Osteocyte (in vitro differentiated cells): ENCODE measurements at places on chromosomes 6 and 20.

DNA sequence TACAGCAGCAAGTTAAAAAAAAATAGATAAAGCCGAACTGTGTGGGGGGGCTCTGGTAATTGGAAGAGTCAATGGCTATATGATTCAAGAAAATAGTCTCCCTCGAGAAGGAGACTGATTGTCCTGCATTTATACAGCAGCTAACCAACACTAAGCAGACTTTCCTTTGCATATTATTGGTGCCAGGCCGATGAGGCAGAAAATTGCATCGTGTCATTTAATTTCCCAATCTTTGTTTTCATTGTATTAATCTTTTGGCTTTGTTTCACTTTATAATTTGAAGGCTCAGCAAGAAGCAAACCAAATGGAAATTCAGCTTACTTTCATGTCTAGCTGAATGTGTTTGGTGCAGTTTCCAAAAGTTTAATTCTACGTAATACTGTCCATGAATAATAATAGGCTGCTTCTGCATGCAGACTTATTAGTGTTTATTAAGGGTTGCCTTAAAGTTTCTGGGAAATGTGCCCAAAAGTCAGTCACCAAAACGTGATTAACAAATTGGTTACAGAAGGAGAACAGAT lies 258.5 kb downstream of the HACE1 start:
- no peak for DNase-seq

- no peak for DNase-seq
Observed at GRCh38 chr6:42877695-42878094, 1.7 kb upstream of the RPL7L1 start.

DNA sequence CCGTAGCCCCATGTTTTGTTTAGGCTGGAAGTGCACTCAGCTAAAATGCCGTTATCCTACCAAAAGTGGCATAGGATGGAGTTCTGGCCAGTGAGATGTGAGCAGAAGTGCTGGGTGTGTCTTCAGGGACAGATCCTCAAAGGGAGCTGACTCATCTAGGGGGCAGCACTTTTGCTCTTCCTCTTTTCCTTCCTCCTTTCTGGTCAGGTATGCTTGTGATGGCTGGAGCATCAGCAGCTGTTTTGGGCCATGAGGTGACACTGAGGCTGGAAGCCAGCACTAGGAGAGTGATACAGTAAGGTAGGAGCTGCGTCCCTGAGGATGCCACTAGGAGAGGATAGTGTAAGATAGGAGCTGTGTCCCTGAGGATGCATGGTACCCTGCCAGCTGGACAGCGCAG lies 4.6 kb upstream of the OSBPL2 start:
- DNase-seq = no peak

- no peak for DNase-seq
Observed at GRCh38 chr20:22711971-22712755, 127.8 kb upstream of the FOXA2 start.

DNA sequence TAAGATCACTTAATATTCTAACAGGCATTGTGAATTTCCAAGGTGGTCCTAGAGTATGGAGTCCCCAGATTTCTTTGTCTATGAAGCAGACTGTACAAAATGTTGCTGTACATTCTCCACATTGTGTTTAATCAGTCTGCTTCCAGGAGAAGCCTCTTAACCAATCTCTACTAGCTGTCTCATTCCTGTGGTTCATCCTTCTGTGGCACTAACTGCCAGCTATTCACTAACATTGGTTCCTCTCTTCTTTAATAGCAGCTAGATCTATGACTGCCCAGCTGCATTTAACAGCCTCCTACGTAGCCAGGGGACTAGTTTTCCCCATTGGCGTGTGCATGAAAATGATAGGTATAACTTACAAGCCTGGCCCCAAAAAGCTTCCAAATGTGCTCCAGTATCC lies 395.4 kb downstream of the SAMD5 start:
- no peak for DNase-seq

- DNase-seq = no peak
Observed at GRCh38 chr6:70599187-70599586, 32.5 kb downstream of the SDHAF4 start.

DNA sequence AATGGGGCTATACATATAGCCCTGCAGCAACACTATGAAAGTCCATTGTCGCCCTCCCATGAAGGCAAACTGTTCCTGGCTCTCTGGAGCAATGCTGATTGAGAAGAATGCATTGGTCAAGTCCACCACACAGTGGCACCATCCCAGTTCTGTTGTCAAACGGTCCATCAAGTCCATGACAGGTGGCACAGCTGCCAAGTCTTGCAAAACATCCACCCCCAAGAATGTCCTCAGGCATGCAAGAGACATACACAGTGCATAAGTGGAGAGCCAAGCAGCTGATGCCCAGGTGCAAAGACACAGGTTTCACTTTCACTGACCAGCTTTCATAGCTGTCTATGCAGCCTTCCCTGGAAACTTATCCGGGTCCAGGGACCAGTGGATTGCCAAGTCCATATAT lies 17.5 kb downstream of the ZNF391 start:
- no peak for DNase-seq

GRCh38 chr20:22836211-22836610 lies 198.9 kb upstream of the SSTR4 start:
- no peak for DNase-seq

- DNase-seq = no peak
Observed at GRCh38 chr6:37503309-37503965, 3.7 kb upstream of the CCDC167 start.

- DNase-seq = no peak
Observed at GRCh38 chr20:47181056-47181862, 175.2 kb downstream of the ZMYND8 start.

DNA sequence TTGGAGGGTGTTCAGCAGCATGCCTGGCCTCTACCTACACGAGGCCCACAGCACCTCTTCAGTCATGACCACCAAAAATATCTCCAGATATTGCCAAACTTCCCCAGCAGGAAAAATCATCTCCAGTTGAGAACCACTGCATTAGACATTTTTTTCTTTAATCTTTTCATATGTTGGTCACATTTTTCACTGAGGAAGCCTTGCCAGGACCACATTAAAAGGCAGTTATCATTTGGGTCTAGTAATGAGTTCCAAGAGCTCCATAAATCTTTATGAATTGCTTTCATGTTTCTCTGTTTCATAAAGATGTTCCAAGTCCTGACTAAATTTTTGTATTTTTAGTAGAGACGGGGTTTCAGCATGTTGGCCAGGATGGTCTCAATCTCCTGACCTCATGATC lies 28.8 kb downstream of the MTRES1 start:
- no peak for DNase-seq

DNA sequence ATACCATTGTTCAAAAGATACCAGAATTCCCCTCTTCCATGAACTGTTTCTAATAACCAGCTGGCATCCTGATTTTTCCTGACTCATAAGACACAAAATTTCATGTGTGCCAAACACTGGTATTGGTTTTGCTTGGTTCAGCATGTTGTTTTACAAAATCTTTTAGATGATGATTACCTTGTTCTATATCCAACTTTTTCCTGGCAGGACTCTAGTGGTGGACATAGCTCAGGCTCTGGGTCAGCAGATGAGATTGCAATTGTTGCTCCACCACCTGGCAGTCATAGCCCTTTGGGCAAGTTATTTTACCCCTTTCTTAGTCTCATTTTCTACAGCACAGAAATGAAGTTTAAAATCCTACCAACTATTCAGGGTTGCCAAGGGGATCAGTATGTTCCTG lies 6.2 kb downstream of the TRIM38 start:
- no peak for DNase-seq

DNA sequence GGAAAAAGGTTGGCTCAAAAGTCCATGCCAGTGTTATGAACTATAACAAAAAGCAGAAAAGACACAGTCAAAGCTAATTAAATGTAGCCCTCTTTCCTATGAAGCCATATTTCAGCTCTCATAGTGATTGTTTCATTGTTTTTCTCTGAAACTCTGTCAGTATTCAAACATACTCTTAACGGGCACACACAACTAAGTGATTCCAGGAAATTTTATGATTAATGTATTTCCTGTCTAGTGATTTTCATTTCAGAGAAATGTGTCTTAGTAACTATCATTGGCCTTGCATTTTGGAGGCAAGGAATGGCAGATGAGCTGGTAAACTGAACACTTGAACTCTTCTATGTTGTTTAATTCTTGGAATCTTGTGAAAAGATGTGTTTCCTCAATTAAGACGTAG lies 68.0 kb downstream of the CLVS2 start:
- no peak for DNase-seq

DNA sequence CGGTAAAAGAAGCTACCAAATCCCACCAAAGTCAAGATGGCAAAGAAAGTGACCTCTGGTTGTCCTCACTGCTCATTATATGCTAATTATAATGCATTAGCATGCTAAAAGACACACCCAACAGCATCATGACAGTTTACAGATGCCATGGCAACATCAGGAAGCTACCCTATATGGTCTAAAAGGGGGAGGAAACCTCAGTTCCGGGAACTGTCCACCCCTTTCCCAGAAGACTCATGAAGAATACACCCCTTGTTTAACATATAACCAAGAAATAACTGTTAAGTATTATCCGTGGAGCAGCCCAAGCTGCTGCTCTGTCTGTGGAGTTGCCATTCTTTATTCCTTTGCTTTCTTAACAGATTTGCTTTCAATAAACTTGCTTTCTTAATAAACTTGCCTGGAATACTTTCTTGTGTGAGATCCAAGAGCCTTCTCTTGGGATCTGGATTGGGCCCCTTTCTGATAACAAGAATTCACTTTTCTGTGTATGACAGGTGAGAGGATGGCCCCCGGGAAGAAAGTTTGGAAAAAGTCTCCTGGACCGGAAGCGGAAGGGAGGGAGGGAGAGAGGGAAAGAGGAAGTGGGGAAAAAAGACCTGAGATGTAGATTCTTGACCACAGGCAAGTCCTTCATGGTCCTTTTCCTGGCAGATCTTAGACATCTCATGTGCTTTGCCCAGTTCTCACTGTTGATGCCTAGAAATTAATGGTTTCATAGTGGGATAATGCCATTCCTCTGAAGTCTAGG lies 146.7 kb upstream of the ID4 start:
- DNase-seq = no peak

DNA sequence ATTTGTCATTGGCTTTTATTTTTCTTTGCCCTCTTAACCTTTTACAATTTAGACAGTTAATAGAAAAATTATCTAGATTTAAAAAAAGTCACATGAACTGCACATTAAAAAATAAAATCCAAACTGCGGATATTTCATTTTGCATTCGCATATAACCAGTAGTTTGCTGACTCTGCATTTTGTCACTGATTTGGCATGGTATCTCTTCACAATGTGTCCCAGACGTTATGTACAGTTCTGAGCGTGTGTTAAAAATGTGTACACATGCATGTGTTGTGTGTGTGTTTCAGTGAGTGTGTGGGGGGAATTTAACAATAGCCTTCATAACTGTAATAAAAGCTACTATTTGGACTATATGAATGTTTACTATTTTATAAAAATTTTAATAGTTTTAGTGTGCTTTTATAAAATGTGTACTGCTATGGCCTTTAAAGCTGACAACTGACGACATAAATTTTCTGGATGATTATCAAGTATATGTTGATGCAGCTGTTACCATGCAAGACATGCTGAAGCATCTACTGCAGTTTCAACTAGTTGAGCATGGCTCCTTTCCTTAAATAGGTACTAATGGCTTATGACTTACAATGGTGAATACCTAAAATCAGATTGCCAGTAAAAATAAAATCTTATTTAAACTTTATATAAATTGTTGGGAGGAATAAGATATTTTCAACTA lies 67.7 kb downstream of the HMGCLL1 start:
- DNase-seq = no peak

DNA sequence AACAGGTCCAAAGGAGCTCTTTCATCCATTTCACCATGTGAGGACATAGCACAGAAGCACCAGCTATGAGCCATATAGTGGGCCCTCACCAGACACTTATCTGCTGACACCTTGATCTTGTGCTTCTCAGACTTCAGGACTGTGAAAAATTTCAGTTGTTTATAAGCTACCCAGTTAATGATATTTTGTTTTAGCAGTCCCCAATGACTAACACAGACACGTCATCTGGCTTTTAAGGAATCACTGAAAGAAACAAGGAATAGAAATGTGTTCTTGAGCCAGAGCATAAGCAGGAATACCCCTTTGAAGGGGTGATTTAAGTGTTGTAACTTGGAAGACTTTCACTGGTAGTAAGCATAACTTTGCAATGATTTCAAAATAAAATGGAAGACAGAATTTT lies 214.7 kb upstream of the PTCHD4 start:
- DNase-seq = no peak

GRCh38 chr6:153526479-153526878 lies 395.4 kb upstream of the RGS17 start:
- DNase-seq = no peak

- DNase-seq = no peak
Observed at GRCh38 chr6:35298625-35299140, 1.1 kb downstream of the DEF6 start.

GRCh38 chr20:45087097-45087790 lies 13.7 kb downstream of the KCNS1 start:
- DNase-seq = no peak

GRCh38 chr20:23091721-23092383 lies 5.7 kb upstream of the CD93 start:
- DNase-seq = no peak

DNA sequence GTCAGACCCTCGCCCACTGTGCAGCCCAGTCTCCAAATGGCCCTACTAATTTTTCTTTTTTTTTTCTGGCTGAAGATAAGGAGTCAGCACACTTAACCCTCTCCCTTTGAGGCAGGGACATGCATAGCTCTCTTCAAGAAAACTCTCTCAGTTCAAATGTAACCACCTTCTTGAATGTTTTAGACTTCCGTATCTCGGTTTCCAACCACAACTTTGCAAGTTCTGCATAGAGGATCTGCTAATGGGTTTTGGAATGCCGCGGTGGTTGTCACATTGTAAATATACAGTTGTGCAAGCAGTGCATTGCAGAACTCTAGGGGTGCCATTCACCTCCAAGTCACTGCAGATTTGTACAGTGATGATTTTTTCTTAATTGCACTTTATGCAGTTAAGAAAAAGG lies 59.4 kb upstream of the SLC35B3 start:
- no peak for DNase-seq

DNA sequence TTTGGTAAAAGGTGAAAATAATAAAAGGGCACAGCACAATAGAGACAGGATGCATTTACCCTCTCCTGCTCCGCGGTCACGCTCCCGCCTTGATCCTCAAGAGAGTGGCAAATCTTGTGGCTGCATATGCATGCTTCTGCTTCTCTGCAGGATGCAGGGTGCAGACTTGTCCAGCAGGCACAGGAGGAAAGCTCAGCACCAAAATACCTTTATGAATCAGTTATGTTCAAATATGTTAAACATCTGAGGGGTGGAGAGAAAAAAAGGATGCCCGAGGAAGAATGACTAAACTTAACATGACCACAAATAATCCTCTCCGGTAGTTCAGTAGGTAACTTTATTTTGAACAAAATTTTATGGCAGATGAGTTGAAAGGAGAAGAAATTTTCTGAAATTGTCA lies 366.1 kb upstream of the SOX4 start:
- no peak for DNase-seq

GRCh38 chr6:131285548-131285947 lies 150.3 kb downstream of the AKAP7 start:
- DNase-seq = no peak

GRCh38 chr6:30463651-30464618 lies 25.4 kb upstream of the HLA-E start:
- no peak for DNase-seq
